Esophagus mucosa (tissue), 1 donor: ENCODE measurements at places on chromosomes 3 and 15. TPM values are rescaled to one million over a fixed set of nuclear protein-coding genes. Genes with fewer than 3 reads are reported as not detected.
A peak's percentile ranks its signal among the peaks of the same experiment; 100 is the strongest.

Gene PPP1R14D
- total RNA-seq: not detected

Gene TPRA1
- total RNA-seq: 15.6 TPM

Gene TM4SF1
- total RNA-seq: 125 TPM

Gene SLC41A3
- 22.9 TPM for total RNA-seq

Gene NDUFB4
- total RNA-seq: 131 TPM

Gene P2RY1
- 20.5 TPM for total RNA-seq

DNA sequence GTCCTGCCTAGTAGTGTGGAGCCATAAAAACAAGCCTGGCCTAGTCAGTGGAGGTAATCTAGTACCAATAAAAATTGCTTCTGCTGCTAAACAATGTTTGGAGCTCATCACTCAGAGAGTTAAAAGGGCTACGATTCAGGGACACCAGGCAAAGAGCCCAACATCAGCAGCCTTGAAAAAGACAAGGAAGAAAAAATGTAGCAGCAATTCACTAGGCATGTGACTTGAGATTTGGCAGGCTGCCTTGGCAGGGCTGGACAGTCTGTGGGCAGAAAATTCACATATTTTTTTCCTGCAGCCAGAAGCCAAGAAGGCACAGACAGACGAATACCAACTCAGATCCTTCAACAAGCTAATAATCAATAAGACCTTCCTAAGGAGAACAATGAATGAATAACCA lies 47.2 kb downstream of the IGSF11 start:
- no peak for ATAC-seq

- peak; percentile 66 for ATAC-seq
These were observed 146.6 kb upstream of the P2RY1 start for GRCh38 chr3:152688313-152688712.

- peak; percentile 62 for ATAC-seq
These were observed 463 bp downstream of the TERC start for GRCh38 chr3:169764312-169764881.

DNA sequence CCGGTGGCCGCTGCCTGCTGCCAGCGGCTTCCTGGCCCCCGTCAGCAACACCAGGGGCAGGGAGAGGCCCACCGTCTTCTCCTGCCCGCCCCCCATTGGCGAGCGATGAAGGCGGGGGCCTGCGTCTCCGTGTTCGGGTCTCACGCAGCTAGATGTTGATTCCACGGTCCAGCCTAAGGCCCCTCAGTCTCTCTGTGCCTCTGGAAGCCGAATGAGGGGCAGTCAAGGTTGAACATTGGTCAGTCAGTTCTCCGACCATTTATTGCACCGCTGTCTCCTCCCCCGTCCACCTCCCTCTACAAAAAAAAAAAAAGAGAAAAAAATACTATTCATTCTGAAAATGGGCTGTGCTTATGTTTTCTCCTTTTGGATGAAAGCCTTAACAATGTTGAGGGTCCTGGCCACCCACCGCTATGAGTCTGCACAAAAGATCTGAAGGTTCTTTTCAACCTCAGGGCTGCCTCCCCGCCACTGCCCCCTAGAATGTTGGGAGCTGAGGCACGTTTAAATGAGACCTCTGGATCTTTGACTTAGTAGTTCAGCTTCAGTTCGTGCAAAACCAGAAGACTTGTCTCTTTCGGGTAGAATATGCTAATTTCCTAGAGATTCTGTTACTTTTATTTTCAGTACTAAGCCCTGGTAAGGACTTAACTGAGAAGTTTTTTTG lies 736 bp downstream of the IREB2 start:
- ATAC-seq: no peak
